ENCODE measurements at places on chromosomes 7 and 10.

GRCh38 chr7:156376317-156376716, 264.3 kb upstream of the RNF32 start:
- no peak for DNase-seq

GRCh38 chr7:2882111-2882510, 38.0 kb upstream of the GNA12 start:
- DNase-seq, result no peak

GRCh38 chr10:6889718-6890117, 309.6 kb upstream of the PRKCQ start:
- no peak for DNase-seq

- peak; percentile 42 for DNase-seq
These were observed 5.1 kb upstream of the SLC16A12 start for GRCh38 chr10:89540420-89540949.

DNA sequence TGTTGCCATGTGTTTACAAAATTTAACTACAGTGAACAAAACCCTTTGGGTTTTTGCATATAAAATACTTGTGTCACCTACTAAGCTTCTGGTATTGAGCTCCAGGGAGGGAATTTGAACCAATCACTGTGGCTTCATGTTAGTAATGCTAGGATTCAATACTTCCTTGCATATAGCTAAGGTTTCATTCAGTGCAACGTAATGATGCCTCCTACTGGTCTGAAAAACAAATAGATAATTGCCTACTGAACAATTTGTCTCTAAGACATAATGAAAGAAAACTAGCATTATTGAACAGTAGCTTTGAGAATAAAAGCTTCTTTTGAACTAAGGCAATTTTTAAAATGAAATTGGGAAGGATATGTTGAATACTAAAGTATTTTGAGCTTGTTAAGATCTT, 244.4 kb downstream of the ZWINT start:
- DNase-seq, result no peak

DNA sequence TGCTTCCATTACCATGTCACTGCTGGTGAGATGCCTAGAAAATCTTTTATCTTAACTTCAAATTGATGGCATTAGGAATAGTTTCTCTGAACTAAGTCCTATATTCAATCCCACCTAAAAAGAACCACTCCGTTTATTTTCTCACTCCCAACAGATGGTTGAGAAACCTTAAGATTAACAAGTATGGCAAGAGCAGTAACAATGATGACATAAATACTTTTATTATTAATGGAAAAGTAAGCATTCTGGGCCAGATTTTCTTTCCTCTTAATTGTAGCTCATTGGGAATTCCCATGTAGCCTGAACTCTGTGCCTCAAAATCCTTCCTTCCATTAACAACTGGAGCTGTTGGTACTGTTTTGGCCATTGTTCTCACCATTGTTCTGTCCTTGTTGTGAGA, 21.1 kb upstream of the FAM13C start:
- DNase-seq, result no peak

DNA sequence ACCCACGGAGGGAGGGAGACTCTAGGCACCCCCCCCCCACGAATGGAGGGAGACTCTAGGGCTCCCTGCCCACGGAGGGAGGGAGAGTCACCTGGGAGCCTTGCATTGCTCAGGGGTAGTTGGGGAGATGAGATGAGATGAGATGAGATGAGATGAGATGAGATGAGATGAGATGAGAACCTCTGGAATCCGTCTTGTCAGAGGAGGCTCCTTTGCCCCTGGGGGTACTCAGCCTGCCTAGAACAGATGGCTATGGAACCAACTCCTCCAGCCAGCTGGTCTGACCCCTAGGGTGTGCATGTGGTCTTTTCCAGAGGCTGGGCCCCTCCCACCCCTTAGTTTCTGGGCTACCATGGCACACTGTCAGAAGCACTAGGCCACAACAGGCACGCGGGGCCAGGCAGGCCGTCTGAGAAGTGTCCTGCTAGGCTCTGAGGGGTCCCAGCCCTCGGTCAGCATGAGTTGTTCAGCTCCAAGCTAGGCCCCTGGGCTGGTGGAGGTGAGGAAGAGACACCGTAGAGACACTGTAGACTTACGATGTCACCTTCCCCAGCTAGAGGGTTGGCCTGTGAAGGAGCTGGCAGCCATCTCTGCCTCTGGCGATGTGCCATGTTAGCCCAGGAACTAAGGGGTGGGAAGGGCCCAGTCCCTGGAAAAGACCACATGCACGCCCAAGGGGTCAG, 8.8 kb downstream of the TSPAN15 start:
- no peak for DNase-seq

- peak; percentile 61 for DNase-seq
These were observed 50.3 kb upstream of the ATP6V0A4 start for GRCh38 chr7:138848056-138848980.

- DNase-seq, result no peak
These were observed 106.2 kb upstream of the CACNA2D1 start for GRCh38 chr7:82549616-82550285.

GRCh38 chr7:24637706-24638105, 64.5 kb downstream of the PALS2 start:
- DNase-seq, result peak; percentile 33

GRCh38 chr7:23207884-23208283, 26.0 kb downstream of the NUP42 start:
- no peak for DNase-seq

DNA sequence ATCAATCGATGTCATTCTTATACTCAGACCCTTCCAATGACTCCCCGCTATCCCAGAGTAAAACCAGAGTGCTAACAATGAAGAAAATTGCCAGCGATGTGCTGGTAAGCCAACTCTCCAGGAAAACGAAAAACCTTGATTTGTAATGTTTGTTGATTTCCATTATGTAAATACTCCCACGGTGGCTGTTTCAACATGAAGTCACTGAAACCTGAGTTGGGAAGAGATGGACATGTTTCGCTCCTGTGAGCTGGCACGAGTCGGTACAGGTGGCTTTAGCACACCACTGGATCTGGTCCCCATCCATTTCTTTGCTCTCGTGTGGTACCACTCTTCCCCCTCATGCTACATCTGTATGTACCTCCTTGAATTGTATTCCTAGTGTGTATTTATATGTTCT, 52.9 kb downstream of the AP3M1 start:
- DNase-seq, result no peak

GRCh38 chr10:71221586-71222202, 9.3 kb downstream of the UNC5B start:
- DNase-seq, result no peak

DNA sequence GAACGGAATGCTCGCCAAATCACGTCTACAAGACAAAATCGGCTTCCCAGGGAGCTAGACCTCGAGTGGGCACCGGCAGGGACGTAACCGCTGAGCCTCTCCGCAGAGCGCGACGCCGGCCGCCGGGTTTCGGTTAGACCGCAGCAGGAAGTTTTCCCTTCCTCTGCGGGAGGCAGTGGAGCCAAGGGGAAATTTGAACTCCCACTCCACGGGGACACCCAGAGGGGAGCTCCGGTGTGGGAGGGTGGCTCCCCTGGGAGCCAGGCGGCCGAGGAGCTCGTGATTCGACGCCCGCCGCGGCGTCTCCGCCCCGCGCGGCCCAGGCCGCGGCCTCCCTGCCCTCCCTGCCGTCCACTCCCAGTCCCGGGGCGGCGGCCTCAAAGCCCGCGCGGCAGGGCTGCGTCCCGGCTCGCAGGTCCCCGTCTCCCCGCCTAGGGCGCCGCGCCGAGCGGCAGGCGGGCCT, 426 bp downstream of the SYPL1 start:
- DNase-seq, result peak; percentile 72

GRCh38 chr7:105782391-105783042, 93.9 kb downstream of the ATXN7L1 start:
- DNase-seq, result peak; percentile 93

- no peak for DNase-seq
These were observed at the start of gene TAS2R41 for GRCh38 chr7:143477501-143478150. TAS2R41 (plus strand) TSS chr7:143477873; CDS start chr7:143477873, 0 bp downstream.

DNA sequence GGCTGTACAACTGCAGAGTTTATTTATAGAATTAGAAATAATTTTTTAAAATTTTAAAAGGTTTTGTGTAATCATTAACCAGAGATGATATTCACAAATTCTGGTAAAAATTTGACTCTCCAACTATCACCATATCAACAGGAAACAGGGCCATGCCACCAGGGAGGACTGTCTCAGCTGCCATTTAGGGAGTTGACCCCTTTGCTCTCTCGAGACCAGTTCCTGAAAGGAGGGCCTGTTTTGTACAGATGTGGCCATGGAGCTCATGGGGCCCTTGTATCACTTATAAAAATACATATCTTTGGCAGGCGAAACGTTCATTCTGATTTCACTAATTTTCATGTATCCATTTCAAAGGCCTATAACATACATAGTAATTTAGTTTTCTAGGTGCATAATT, 20.3 kb downstream of the H2AZ2 start:
- DNase-seq, result no peak
